ENCODE measurements at places on chromosomes 12 and 14.

GRCh38 chr12:50772470-50772869 is 8.6 kb downstream of the ATF1 start:
- DNase-seq, result no peak

DNA sequence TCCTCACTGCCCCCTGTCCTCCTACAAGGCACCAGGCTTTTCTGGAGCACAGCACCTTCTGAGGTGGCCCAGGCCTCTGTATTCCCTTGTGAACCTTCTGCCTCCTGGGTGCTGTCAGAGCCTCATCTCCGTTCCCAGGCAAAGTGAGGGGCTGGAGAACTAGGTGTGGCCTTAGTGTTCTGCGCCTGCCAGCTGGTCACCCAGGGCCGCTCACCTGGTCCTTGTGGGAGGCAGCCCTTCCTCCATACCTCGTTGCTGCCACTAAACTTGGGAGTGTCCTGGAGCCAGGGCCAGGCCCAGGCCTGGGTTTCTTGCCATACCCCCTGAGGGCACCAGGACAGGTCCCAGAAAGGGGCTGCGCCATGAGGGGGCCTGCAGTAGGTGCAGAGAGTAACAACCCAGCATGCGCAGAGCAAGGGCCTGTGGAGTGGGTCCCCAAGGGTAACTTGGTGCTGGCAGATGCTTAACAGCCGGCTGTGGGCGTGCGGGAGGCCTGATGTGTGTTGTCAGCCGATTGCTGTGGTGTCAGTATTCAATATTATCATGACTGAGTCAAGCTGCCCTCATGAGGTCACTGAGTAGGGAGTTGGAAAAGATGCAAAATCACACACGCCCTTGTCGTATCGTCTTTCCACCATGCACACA is 17.1 kb downstream of the OTUB2 start:
- no peak for DNase-seq

DNA sequence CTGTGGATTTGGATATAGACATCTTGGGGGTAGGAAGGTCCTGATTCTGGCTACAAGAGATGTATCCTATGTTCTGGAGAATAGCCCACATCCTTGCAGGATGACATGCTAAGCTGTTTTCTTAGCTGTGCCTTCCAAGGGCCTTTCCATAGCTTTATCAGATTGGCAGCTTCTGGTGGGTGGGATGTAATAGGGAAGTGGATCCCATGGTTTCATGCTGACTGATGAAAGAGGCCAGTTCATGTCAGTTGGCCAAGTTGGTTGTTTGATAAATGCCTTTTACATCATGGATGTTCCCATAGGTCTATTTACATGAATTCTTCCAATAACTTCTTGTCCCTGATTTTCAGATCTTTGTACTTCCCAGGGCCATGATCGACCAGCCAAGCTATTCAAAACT is 169.1 kb upstream of the RMST start:
- no peak for DNase-seq

GRCh38 chr12:112294793-112295192 is 87.4 kb downstream of the HECTD4 start:
- no peak for DNase-seq

GRCh38 chr14:75359098-75359497 is 68.7 kb upstream of the JDP2 start:
- DNase-seq, result no peak

DNA sequence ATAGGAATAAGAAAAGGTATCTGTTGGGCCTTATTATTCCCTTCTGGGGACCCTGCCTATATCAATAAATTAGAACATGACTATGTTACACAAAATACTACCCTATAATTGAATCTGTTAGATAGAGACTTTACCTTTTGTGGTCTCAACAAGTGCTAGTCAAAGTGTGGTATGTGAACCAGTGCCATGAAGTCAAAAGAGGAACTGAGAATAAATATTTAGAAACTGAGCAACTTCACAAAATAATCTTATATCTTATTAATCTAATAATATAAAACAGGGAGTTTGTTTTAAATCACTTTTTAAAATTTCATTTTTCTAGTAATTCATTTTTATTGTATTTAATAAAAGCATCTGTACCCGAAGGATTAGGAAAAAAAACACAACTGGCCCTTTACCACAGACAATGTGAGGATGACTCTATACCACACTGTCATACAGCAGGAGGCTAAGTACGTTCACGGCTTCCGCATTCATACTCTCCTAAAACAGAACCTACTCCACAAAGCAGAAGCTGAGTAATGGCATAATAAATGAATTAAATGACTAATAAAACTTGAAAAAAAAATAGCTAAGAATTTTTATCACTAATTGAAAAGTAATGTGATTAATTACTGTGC is 42.1 kb downstream of the SEC23A start:
- no peak for DNase-seq

DNA sequence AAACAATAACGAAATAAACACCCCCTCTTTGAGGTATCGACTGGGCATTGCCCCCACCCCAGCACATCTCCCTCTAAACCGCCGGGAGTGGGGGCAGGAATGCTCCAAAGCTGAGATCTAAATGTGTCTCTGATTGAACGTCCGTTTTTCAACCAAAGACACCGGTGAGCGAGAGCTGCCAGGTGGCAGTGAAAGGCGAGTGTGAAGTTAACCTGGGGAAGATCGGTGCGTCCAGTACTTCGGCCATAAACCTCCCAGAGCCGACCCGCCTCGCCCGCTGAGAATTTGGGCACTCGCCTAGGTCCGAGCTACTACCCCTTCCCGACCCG is 625 bp downstream of the ANGEL1 start:
- no peak for DNase-seq

DNA sequence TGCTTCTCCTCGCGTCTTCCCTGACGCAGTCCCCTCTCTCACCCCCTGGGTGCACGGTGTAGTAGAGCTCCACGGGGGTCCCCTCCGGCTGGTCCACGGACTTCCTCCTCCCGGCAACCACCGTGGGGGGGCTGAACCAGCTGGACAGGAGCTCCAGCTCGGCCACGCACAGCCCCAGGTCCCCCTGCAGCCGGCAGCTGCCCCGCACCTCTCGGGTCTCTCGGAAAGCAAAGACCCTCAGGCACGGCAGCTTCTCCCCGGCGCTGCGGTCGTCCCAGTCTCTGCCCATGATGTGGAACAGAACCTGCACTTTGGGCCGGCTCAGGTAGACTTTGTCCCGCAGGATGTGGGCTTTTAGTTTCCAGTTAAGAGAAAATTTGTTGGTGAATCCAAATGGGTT is 203.8 kb downstream of the TMEM132D start:
- DNase-seq, result no peak

- DNase-seq, result no peak
Observed at GRCh38 chr12:96134200-96134599, 60.0 kb upstream of the ELK3 start.

Measured in NCI-H1048 (cell line).